Fibroblast of skin of scalp (primary cell): ENCODE measurements at places on chromosomes 7 and 10.

DNA sequence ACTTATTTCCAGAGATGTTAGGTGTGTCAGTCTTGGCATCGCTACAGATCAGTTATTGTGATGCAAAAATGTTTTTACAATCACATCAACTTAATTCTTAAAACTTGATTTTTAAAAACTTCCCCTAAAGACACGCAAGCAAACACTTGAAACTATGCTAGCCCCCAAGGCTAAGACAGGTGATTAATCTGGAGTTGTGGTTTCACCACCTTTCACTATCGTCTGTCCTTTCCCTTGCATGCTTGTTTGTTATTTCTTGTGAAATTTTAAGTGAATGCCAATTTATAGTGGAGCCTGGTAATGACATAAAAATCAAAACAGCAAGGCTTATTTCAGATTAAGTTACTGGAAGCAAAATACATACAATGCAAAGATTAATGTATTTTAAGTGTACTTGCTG lies 70.4 kb downstream of the SLC35B4 start:
- no peak for DNase-seq

GRCh38 chr7:133858311-133858710 lies 268.8 kb upstream of the LRGUK start:
- no peak for DNase-seq

DNA sequence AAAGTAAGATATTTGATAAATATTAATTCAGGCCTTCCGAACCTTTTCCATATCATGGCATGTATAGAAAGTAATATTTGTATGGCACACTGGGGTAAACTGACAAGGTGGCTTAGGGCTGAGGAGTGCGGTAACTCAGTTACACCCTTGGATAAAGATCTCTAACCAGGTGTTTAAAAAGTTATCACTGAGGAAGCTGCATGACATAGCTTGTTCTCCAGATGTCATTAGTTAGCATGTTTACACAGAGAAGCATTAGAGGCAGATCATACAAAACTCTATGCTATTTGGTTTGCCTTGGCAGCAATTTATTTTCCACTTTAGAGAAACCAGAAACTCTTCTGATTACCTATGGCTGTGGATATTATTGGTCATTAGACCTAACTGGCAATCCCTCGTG lies 118.2 kb downstream of the ST7 start:
- no peak for DNase-seq

DNA sequence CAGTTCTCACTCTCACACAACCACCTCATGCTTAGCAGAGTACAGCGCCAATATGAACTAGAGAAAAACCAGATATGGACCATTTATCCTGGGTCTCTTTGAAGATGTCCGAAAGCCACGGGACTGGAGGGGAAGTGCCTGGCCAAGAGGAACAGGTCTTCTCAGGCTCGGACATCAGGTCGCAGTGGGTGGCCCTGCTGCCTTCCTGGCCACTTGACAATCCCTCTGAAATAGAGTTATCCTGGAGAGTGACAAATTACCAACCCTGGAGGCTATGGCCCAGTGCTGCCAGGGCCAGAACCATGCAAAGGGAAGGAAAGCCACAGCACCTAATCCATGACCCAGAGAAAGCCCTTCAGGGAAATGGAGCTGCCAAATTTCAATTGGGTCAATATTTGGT lies 646.8 kb upstream of the NRP1 start:
- no peak for DNase-seq

DNA sequence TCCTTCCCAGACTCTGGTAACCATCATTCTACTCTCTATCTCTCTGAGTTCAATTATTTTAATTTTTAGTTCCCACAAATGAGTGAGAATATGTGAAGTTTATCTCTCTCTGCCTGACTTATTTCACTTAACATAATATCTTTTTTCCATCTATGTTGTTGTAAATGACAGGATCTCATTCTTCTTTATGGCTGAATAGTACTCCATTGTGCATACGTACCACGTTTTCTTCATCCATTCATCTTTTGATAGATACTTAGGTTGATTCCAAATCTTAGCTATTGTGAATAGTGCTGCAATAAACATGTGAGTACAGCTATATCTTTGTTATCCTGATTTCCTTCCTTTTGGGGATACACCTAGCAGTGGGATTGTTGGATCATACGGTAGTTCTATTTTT lies 23.9 kb downstream of the RPA3 start:
- DNase-seq = no peak

- no peak for DNase-seq
Observed at GRCh38 chr10:123145542-123146012, 2.4 kb upstream of the HMX2 start.

- peak; percentile 69 for DNase-seq
Observed at GRCh38 chr7:128137181-128137580, 103.9 kb upstream of the LEP start.

DNA sequence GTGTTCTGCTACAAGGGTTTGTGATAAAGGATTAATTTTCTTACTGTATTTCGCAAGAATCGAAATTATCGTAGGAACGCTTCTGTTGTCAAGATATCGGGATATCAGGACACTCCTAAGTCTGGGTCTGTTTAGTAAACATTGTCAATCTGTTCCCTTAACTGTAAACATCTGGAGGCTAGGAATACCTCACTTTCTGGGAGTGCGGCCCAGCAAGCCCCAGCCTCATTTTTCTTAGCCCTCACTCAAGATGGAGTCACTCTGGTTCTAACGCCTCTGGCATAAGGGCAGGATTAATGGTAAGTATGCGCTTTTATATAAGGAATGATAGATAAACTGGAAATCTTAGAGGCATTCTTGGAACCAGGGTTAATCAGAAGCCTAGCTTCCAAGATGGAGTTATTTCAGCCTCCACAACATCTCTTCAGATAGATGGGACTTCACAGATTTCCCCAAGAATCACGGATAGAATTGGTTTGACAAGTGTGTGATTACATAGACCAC lies 30.1 kb upstream of the CCL24 start:
- no peak for DNase-seq

DNA sequence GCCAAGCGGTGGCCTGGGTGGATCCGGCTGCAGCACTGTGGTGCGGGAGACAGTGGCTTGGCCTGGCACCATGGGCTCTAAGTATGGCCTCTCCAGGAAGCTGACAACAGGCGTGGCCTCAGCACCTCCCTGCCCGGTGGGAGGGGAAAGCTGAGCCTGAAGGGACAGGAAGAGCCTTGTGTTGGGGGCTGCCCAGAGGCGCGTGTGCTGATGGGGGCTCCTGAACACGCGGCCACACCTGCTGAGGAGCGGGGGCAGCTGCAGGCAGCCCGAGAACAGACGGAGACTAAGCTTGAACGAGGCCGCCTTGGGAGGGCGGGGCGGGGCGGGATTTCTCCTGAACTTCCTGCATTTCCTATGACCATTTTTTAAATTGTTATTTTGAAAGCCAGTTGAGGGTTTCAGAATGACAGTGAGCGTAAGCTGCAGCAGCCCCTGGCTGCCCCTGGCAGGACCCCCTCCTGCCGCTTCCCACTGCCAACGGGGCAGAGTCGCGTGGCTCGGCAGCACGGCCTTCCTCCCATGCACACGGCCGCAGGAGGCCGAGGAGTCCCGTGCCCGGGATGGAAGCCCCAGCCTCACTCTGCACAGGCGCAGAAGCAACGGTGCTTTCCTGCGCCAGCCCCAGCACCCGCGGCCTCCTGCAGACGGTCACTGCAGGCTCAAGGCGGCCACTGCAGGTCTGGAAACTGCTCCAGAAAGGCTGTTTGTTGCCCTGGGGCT lies 43.2 kb downstream of the DPYSL4 start:
- DNase-seq = no peak

GRCh38 chr7:73963252-73963822 lies 64.6 kb upstream of the ELN start:
- no peak for DNase-seq

- no peak for DNase-seq
Observed at GRCh38 chr10:33802566-33802965, 468.1 kb upstream of the NRP1 start.

- no peak for DNase-seq
Observed at GRCh38 chr7:68911754-68912153, 686.5 kb upstream of the AUTS2 start.

DNA sequence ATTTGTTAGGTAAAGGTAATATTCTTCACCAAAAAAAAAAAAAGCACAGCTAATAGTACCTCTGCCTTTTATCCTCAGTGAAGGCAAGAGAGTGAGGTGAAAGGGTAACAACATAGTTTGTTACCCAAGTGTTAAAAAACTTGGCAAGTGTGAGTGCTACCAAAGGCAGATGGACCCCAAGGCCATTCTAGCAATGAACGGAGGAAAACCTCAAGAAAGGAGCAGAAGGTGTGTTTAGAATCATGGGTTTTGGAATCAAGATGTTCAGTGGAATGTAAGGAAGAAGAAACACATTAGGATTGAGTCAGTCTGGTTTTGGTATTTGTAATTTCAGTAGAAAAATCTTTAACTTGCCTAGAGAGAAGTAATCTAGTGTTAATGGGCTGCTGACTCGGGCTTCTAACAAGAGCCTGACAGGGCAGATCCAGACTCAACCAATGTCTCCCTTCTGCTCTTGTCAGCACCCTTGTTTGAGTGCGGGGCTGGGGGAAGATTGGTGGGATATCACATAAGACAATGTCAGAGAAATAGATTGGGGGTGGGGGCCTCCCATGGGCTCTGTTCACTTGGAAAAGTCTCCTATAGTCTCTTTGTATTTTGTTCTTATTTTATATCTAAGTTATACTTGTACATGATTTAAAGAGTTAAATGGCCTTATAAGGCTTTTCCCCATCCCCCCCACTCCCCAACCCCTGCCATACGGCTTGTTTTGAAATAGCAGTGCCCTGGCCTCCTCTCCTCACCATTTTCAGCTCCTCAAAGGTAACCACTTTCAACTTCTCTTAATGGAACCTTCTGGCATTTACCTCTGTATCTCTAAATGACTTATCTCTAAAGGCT lies 44.4 kb downstream of the SCD start:
- DNase-seq = no peak

DNA sequence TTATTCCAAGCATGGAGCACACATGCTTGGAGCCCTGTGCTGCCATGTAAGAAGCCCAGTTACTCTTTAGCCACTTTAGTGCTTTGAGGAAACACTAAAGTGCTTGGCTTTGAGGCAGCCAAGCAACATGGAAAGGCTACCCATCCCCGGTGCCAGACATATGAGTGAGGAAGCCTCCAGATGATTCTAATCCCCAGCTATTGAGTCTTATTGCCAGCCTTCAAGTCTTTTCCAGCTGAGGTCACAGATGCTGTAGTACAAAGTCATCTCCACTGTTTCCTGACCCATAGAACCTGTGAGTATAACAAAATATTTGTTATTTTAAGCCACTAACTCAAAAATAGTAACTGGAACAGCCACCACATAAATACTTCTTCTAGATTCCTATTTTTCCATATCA lies 91.4 kb upstream of the CYP26C1 start:
- peak; percentile 51 for DNase-seq

GRCh38 chr7:122727759-122728158 lies 25.0 kb upstream of the RNF148 start:
- DNase-seq = no peak

GRCh38 chr7:113246738-113247137 lies 128.4 kb upstream of the SMIM30 start:
- DNase-seq = no peak

- no peak for DNase-seq
Observed at GRCh38 chr7:88278881-88279280, 27.8 kb downstream of the STEAP4 start.

DNA sequence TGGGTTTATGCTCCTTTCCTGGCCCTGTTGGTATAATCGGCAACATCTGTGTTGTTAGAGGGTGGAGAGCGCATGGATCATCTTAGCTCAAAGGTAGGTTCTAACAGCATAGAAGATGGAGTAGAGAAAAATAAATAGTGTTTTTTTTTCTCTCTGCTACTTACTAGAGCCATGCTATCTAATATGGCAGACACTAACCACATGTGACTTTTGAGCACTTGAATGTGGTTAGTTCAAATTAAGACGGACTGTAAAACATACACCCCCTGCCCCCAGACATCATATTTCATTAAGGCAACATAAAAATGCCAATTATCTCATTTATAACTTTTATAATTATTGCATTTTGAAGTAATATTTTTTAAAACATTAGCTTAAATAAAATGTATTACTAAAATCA lies 525.1 kb downstream of the KIF20B start:
- DNase-seq = no peak

- DNase-seq = no peak
Observed at GRCh38 chr10:3503299-3503698, 281.7 kb downstream of the KLF6 start.

DNA sequence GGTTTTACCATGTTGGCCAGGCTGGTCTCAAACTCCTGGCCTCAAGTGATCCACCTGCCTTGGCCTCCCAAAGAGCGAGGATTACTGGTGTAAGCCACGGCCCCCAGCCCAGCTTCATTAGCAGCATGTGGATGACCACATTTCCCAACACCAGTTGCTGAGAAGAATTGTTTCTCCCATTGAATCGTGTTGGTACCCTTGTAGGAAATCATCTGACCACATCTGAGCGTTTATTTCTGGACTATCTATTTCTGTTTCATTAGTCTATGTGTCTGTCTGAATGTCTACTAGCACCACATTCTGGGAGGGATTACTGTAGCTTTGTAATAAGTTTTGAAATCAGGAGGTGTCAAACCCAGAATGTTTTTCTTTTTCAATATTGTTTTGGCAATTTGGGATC lies 89.6 kb downstream of the LCOR start:
- no peak for DNase-seq

DNA sequence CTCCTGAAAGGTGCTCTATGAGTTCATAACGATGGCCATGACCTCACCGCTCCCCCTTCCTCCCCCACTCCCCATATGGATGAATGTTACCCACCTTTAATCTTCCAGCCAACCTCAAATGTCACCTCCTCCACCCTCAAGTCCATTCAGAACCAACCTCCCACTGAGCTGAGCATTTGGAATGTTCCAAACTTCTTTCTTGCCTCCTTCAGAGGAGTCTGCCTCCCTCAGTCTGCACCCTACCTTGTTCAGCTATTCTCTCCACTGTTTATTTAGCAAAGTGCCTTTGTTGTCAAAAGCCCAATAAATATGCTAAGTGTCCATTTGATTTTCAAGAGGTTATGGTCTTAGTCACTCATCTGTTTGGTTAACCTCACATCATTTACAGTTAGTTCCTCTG lies 22.9 kb upstream of the MTPAP start:
- no peak for DNase-seq

DNA sequence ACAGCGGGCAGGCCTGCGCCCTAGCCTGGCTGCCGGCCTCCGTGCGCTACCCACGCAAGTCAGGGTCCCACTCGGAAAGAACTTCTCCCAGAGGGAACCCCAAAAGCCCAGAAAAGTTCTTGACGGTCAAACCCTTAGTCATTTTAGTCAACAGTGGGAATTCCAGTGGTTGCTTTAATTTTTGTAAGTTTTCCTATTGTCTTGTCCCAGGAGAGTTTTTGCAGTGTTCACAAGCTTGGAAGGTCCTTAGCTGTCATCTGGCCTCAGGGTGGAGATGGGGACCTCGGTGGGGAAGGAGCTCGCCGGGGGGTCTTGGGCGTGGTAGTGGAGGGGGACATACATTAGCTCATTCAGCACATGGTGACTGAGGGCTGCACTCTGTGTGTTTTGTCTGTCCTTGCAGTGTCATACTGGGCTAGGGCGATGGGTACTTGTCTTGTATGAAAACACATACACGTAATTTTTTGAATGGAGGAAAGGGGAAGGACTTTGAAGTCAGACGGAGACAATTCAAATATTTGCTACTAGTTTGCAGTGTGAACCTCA lies 736 bp downstream of the MINDY4 start:
- no peak for DNase-seq
